Anterior cingulate cortex (tissue), 58 donors: ENCODE measurements at places on chromosomes 2 and 18.

- no peak for DNase-seq
Measured at GRCh38 chr2:161766334-161766733, 142.1 kb downstream of the SLC4A10 start.

DNA sequence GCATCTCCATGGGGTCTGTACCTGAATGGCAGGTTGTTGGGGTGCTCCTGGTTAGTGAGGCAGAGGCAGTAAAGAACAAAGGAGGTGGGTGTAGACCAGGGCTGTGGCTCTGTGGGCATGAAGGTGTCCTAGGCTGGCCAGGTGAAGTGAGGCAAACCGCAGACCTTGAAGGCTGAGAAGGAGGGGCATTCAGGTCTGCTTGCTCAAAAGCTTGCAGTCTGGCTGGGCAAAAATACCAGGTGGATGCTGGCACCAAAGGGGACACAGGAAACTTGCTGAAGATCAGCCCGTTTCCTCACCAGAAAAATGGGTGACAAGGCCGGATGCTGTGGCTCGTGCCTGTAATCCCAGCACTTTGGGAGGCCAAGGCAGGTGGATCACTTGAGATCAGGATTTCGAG, 6.7 kb upstream of the B3GNT2 start:
- DNase-seq, result no peak

DNA sequence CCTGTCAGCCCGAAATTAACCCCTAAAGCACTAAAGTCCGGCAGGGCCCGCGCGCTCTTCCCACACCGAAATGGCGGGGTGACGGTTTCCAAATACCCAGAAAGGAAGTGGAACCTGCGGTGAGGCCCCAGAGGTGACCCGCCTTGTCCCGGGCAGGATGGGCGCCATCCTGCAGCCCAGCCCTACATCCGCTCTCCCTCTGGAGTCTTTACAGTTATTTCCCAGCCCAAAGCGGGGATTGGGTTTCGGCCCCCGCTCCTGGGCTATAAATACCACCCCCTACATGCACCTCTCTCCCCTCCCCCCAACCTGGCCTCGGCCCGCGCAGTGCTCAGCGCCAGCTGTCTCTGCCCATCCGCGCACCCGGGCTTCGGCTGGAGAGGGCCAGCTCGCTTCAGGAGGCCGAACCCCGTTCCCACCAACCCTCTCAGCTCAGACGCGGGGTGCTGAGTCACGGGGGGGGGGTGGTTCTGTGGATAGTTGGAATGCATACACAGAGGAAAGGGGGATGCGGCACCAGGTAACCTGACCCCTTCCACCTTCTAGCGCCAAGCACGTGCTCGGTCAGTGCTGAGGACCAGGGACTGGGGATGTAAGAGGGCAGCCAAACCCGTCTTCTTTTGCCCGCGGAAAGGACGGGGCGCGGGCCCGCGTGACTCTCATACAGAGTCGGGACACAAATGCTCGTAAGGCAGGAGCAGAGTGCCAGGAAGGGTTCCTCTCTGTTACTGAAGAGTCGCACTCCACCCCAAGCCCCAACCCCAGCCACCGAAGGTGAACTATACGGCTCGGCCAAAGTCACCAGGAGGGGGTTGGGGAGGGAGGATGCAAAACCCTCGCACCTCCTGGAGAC, at the start of gene TUBA4B:
Gene TUBA4B (plus strand): TSS at position 344 of the 853 bp plus-strand sequence. CDS start 165 bp downstream, at position 509.
- DNase-seq, result no peak

GRCh38 chr2:227378371-227378782, 729 bp downstream of the TM4SF20 start:
- no peak for DNase-seq

DNA sequence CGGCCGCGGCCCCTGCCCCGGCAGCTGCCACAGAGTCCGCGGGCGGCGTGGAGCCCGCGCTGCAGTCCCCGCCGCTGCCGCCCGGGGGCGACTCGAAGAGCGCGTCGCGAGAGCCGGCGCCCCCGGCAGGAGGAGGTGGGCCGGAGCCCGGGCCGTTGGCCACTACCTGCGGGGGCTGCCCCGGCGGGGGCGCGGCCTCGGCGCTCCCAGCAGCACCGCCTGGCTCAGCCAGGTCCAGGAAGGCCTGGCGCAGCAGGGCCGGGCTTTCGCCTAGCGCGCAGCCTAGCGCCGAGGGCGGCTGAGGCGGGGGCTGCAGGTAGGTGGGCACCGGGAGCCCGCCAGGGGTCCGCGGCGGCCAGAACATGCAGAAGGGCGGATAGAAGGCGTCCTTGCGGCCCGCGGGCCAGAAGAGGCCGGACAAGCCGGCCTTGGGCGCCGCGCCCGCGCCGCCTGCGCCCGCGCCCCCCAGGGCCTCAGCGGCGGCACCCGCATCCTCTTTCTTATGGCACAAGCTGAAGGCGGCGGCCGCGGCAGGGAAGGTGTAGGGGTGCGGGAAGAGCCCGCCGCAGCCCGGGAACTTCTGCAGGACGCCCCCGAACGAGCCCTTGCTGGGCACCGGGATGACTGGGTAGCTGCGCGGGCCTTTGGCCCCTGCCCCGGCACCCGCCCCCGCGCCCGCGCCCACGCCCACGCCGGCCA, 3.9 kb downstream of the SKOR2 start:
- no peak for DNase-seq

- DNase-seq, result peak; percentile 41
Measured at GRCh38 chr2:437756-438393, 150.0 kb upstream of the ALKAL2 start.

DNA sequence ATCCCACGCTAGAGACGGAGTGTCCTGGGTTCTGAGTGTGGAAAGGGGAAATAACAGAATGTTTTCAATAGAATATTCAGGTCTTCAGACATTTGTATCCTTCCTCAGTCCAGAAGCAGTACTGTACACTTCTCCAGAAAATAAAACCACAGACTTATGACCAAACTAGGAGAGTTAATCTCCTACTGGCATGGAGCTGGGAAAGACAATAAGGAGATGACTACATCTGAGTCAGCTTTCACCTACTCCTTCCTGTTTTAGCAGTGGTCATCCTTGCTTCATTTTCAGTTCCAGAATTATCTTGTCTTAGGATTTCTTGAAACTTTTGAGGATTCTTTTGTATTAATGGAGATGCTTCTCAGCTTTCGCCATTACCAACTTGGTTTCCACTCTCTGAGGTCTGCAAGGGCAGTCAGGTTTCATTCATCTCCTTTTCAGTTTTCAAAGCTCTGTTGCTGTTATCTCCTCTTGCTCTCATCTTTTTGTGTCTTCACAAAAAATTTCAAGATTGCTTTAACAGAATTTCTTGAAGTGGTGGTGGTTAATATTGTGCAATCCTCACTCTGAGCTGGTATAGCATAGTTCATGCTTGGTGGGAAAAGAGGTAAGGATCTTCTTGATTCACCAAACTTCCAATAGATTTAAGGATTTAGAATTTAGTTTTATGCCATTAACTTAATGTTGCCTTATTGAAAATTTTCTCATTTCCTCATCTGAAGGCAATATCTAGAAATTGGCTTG, 23.7 kb upstream of the NR4A2 start:
- DNase-seq, result no peak

DNA sequence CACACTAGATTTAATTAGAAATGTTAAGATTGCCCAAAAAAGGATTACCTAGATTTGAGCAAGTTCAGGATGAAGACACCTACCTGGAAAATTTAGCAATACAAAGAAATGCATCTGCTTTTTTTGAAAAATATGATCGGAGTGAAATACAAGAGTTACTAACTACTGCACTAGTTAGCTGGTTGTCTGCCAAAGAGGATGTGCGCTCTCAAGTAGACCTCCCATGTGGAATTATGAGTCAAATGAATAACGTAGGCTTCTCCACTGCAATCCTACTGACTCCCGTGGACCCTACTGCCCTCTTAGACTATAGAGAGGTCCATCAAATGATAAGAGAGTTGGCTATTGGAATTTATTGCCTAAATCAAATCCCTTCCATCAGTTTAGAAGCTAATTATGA, 2.0 kb downstream of the ANKAR start:
- no peak for DNase-seq

DNA sequence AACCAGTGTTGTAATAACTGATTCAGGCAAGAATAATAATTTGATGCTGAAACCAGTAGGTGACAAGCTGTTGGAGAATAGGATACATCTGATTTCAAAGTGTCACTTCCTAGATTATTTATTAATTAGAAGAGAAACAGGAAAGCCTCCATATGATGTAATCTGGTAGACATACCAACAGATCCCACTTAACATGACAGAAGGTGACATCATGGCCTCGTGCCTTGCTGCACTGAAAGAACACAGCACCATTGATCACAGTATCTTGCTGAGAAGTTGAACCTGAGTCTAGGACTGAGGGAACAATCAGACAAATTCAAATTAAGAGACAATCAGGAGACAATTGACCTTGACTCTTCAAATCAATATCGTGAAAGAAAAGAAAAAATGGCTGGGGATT, 131.6 kb upstream of the DLGAP1 start:
- DNase-seq, result no peak

DNA sequence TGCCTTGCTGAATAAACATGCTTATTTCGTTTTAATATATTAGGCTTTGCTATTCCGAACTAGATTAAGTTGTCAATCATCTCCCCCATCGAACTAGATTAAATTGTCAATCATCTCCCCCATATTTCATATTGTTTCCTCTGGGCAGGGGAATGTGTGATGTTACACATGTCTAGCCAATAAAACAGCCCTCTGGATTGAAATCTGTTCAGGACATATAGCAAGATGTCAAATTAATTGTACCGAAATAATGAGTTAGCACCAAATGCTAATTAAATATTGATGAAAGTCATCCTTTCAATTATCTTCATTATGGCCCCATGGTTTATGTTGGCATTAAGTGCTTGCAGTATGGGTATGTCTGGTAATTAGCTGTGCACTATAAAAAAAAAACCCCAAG, 135.5 kb downstream of the SPOPL start:
- no peak for DNase-seq

DNA sequence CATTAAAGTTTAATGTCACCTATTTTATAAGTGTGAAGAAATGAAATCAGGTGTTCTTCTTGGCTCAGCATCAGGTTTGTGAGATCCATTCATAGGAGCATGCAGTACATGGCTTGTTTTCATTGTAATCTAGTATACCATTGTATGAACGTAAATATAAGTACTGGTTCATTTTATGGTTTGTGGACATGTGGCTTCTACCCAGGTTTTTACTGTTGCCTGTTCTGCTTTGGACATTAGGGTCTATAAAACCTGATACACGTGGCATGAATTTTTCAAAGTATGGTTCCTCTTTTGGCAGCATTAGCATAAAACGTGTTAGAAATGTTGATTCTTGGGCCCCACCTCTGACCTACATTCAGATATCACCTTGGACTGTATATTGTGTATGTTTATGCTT, 175.5 kb downstream of the PRPF40A start:
- DNase-seq, result no peak

GRCh38 chr2:8568543-8569302, 113.1 kb upstream of the ID2 start:
- no peak for DNase-seq

GRCh38 chr2:239177325-239177724, 223.5 kb downstream of the HDAC4 start:
- no peak for DNase-seq

- DNase-seq, result no peak
Measured at GRCh38 chr18:59691996-59692395, 5.2 kb downstream of the CCBE1 start.

- no peak for DNase-seq
Measured at GRCh38 chr2:197195518-197195917, 115.1 kb downstream of the ANKRD44 start.

- no peak for DNase-seq
Measured at GRCh38 chr18:58186258-58186948, 142.4 kb downstream of the NEDD4L start.

GRCh38 chr2:60475123-60475830, 78.2 kb downstream of the BCL11A start:
- DNase-seq, result no peak

- DNase-seq, result no peak
Measured at GRCh38 chr2:157447031-157447430, 3.1 kb upstream of the CYTIP start.

- DNase-seq, result no peak
Measured at GRCh38 chr2:150160058-150160457, 327.4 kb downstream of the RND3 start.

- no peak for DNase-seq
Measured at GRCh38 chr18:58225101-58225500, 181.1 kb downstream of the NEDD4L start.

DNA sequence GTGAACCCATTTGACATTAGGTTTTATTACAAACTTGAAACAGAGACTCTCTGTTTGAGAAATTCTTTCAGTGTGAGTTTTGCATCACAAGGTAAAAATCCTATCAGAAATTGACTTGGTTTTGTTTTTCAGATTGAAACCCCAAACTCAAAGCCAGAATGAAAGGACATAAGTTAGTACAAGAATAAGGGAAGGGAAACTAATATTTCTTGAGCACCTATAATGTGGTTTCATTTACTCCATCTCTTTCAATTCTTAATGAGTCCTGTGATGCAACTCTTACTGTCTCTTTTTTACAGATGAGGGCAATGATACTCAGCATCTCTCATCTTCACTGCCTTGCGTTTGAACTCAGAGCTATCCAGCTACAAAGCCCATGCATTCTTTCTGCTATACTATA, 210.0 kb upstream of the SIX3 start:
- DNase-seq, result no peak

DNA sequence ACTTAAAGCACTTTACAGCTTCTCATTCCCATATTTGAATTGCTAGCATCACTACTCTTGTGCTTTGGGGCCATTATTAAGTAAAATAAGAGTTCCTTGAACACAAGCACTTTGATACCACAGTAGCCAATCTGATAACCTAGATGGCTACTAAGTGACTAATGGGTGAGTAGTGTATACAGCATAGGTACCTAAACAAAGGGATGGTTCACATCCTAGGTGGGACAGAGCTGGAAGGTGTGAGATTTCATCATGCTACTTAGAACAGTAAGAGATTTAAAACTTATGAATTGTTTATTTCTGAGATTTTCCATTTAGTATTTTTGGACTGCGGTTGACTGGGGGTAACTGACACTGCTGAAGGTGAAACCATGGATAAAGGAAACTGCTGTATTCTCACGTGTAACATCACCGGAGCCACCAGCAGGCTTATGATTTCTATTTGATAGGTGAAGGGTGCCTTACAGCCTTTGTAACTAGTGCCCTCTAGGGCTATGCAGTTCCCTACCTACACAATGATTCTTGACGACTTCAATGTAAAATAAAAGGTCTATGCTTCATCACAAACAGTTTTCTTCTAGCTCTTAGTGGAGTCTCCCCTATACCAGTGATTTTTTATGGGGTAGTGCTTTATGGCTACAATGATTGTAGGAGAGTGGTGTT, 22.1 kb upstream of the CRIM1 start:
- no peak for DNase-seq

- DNase-seq, result no peak
Measured at GRCh38 chr2:207869784-207870778, 100.4 kb upstream of the FZD5 start.

GRCh38 chr2:24088821-24089359, 4.3 kb upstream of the TP53I3 start:
- DNase-seq, result no peak

- DNase-seq, result no peak
Measured at GRCh38 chr2:220775856-220776488, 796.1 kb downstream of the EPHA4 start.

DNA sequence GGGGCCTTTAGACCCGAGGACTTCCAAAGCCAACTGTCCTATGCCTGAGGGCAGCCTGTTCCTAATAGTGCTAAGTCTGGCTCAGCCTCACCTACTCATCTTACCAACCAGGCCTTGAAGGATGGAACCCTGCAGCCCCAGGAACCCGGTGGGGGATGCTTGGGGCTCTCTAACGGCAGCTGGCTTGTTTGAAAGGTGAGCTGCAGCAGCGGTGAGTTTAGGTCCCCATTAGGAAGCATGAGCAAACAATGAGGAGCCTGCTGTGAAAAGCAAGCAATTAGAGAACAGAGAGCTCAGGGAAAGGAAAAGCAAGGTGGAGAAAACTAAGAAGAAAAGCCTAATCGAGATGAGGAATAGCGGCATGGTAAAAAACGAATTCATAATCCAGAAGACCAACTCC, 39.9 kb downstream of the SP110 start:
- no peak for DNase-seq
